ENCODE measurements at places on chromosomes 16 and 17.

DNA sequence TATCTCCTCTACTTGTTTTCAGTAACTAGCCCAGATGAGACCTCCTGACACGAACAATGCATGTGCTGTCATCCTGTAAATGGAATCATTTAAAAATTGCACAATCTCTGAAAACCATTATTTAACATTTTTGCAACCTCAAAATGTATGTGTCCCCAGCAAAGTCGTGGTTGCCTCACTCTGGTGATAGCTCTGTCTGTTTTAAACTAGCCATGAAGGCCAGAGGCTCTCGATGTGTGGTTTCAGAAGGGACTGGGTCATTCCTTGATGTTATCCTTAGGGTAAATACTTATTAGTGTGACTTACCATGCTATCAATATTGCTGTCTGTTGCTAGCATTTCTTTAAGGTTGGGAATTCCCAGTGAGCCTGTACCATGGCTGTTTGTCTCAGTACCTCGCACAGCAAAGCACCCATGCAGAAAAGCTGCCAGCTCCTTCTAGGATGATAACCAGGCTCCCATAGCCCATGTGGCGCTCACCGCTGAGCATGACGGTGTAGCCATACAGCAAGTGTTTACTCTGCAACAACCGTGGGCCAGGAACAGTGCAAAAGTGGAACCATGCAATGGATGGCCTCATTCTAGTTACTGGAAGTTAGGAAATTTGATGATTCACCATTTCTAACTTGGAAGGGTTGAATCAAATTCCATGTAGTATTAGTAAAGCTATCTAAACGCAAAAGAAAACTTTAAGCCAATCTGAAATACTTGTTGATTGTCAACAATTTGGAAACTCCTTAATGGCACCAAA, 2.9 kb upstream of the PGS1 start:
- no peak for DNase-seq

DNA sequence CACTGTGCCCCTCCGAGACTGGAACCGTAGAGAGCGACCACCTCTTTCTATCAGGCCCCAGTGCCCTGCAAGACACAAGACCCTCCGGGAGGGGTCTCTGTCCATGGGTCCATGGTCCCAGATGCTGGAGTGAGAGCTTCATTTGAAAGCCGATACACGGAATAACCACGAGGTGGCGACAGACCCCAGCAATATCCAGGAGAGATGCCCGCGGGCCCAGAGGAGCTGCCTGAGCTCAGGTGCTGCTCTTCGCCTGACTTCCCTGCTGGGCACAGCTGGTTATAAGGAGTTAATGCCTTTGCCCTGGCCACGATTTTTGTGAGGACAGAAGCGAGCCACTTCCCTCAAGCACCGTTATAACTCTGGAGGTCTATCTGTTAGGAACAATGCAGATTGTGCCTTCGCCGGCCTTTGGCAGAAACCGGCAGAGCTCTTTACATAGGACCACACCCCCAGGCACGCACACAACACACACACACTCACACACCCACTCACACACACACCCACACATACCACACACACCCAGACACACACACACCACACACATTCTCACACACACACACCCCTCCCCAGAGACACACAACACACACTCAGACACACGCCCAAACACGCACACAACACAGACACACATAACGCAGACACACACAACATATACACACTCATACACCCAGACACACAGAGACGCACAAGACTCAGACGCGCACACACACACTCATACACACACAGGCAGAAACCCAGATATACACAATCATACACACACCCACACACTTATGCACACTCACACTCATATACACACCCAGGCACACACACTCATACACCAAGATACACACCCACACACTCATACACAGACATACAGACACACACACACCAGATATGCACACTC, 436.4 kb downstream of the SOX9 start:
- DNase-seq, result peak; percentile 40

GRCh38 chr16:31471875-31472708, at the start of gene TGFB1I1:
TSS of gene TGFB1I1 (plus strand) at chr16:31472152. CDS start at chr16:31472189, 37 bp downstream.
- no peak for DNase-seq

DNA sequence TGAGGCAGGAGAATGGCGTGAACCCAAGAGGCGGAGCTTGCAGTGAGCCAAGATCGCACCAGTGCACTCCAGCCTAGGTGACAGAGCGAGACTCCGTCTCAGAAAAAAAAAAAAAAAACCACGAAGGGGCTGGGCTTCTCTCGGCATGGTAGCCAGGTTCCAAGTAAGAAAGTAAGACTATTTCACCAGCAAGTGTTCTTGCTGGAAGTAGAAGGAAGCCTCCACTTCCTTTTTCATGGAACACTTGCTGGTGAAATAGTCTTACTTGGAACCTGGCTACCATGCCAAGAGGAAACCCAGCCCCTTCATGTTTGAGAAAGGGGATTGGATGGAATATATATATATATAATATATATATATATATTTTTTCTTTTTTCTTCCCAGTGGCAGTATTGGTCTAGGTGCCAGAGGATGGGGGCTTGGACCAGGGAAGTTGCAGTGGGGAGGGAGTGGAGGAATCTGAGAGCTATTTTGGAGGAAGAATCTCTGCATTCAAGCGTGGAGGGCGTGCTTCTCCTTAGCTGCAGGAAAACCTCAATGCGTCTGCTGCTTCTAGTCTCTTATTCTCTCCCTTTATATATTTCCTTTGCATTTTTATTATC, 7.2 kb upstream of the N4BP1 start:
- no peak for DNase-seq

- DNase-seq, result no peak
Measured at GRCh38 chr17:64774888-64775540, 112.9 kb upstream of the SMURF2 start.

GRCh38 chr17:30218799-30219198, 16.7 kb downstream of the SLC6A4 start:
- no peak for DNase-seq

DNA sequence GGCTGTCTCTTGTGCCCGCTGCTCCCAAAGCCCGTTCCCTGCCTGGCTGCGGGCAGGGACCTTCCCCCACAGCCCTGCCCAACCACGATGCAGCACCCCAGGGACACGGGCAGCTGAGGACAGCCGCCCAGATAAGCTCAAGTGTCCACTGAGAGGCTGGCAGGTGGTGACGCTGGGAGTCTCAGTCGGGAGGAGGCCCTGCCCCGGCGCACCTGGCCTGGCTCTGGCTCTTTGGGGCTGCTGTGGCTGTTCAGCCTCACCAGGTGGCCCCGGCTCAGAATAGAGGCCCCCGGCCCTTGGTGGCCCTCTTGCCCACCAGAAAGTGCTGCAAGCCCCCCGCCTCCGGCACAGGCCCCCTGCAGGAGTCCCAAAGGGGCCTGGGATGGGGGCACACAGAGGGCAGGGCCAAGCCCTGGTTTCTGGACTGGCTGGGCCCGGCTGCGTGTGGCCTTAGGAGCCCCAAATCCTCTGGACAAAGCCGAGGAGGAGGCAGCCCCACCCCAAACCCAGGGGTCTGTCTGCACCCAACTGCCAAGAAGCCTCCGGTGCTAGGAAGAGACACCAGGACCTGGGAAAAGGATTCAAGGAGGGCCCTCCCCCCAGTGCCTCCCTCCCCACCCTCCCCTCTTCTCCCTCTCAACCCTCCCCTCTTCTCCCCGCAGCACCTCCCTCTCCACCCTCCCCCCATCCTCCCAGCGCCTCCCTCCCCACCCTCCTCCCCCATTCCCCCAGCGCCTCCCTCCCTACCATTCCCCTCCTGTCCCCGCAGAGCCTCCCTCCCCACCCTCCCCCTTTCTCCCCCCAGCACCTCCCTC, 5.3 kb downstream of the NTHL1 start:
- DNase-seq, result no peak

GRCh38 chr16:86127366-86127765, 228.4 kb downstream of the IRF8 start:
- DNase-seq, result no peak

DNA sequence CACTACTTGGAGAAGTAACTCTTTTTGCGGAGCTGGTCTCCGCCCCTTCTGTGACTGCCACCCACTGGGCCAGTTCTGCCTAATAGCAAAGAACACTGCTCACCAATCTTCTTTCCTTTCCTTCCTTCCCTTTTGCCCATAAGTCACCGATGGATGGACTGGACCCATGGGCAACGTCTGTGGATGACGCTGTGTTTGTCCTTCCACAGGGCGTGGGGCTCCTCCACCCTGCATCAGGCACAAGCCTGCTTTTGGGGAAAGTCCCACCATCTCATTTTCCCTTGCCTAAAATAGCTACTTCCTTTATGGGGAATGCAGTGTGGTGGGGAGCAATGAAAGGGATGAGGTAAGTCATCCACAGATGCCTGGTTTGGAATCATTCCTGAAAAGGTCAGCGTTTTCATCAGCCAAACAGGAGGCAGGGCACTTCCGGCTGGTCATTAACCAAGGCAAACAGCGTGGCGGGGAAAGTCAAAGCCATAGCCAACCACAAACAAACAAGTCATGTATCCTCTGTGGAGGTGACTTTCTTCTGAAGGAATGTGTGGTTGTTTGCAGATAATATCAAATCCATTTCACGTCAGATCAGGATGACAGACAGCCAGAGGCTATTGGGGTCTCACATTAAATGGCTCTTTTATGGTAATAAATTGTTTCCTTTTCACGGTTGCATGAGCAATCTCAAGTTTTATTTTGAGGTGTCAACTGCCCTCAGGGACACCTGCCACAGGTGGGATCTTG, 30.7 kb upstream of the MED9 start:
- DNase-seq, result no peak

All from activated CD4-positive, alpha-beta T cell treated with anti-CD3 and anti-CD28 coated beads for 24 hours (primary cell).